Osteocyte (in vitro differentiated cells): ENCODE measurements at places on chromosomes 7 and 10.

DNA sequence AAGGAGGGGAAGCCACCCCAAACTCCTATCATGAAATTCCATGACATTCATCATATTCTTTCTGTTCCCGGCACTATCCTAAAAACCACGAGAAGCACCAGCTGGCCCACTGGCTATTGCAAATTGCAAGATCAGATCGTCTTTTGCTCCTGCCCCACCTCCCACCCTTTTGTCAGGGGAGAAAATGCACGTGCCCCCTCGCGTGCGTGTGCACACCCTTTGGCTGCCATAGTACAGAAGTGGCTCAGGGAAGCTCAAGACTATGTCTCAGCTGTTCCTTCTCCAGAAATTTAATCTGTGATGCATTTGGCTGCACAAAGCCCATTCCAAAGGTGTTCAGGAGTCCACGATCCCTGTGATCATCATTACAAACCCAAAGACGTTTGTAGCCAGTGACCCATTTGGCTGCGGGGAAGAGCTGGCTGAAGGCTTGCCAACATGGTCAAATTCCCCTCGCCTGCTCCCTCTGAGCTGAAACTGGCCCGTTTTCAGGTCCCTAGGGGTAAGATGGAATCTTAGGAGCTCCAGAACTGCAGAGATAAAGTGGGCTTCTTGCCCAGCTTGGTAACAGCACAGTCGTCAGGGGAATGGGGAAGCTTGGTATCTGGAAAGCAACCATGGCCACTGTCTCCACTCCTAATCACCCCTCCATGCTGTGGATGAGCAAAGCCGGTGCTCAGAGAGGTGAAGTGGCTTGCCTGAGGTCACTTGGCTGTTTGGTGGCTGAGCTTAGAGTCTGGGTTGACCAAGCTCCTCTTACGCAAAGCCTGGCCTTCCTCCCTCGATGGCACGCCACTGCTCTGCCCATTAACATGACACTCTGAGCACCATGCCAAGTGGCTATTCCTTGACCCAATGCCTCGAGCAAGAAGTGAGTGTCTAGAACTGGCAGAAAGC, 155.4 kb downstream of the NEURL1 start:
- no peak for DNase-seq

- DNase-seq = no peak
Observed at GRCh38 chr7:132672200-132672990, 96.1 kb upstream of the PLXNA4 start.

- no peak for DNase-seq
Observed at GRCh38 chr10:4024027-4024426, 239.0 kb upstream of the KLF6 start.

DNA sequence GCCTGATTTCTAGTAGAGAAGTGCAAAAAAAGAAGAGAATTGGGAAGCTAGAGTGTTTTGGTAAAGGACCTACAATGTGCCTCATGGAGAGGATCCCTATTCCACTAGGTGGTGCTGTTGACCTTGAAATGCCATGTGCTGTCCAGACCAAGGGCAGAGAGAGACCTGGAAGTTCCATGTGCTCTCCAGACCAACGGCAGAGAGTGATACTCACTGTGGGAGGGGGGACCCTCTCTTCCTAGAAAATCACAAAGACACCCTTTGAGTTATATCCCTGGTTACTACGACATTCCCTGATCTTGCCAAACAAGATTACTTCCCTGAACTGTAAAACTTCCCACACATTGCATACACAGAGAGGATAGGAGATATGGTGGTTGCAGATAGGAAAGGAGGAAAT, 212.7 kb upstream of the ZNF804B start:
- no peak for DNase-seq
